Caki2 (cell line): ENCODE measurements at places on chromosomes 5 and 9. TPM values are rescaled to one million over a fixed set of nuclear protein-coding genes. Genes with fewer than 3 reads are reported as not detected.

Gene IGFBPL1
- total RNA-seq, result 2.3 and 7.6 TPM in 2 replicates

Gene OCLN
- total RNA-seq, result 1.3 TPM in 1 of 2 replicates, not detected in the other

Gene OMD
- total RNA-seq, result not detected in 2 replicates

Gene PCDHB12
- total RNA-seq, result 0.35 TPM in 1 of 2 replicates, not detected in the other

DNA sequence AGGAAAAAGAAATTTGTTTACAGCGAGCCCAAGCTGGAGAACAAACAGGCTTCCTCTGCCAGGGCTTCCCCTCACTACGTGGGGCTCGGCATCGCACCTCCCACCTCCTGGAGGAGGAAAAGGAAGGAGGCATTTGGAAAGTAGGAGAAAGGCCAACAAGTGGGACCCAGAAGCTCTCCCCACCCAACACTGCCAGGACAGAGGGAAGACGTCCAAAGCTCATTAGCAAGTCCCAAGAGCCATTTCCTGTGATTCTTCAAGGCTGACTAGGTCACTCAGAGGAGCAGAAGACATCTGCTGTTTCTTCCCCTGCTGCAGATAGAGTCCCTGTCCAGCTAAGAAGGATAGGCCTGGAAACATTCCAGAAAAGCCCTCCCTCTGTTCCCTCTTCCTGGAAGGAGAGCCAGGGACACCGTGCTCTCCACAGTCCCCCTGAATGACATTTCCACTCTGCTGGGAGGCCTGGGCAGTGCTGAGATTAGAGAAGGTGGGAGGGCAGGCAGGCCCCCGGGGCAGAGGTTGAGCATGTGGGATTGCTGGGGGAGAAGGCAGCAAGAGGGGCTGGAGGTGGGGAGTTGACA is 57.0 kb upstream of the NEURL1B start:
- DNase-seq, result no peak

DNA sequence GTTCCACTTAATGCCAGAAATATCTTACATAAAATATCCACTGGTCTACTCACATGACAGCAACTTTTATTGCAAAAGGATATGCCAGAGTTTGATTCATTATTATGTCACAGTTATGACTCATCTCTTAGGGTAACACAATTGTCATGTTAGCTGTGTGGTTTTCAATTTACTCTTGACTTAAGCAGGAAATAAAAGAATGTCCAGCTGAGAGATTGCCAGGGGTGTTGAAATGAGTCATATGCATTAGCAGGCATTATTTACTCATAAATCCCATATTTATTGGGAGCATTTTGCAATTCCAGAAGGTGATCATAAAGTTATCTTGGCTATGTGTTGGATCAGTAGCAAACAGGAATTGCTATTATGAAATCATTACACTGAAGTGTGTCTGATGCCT is 1164.6 kb upstream of the CDH18 start:
- DNase-seq, result peak; percentile 67

DNA sequence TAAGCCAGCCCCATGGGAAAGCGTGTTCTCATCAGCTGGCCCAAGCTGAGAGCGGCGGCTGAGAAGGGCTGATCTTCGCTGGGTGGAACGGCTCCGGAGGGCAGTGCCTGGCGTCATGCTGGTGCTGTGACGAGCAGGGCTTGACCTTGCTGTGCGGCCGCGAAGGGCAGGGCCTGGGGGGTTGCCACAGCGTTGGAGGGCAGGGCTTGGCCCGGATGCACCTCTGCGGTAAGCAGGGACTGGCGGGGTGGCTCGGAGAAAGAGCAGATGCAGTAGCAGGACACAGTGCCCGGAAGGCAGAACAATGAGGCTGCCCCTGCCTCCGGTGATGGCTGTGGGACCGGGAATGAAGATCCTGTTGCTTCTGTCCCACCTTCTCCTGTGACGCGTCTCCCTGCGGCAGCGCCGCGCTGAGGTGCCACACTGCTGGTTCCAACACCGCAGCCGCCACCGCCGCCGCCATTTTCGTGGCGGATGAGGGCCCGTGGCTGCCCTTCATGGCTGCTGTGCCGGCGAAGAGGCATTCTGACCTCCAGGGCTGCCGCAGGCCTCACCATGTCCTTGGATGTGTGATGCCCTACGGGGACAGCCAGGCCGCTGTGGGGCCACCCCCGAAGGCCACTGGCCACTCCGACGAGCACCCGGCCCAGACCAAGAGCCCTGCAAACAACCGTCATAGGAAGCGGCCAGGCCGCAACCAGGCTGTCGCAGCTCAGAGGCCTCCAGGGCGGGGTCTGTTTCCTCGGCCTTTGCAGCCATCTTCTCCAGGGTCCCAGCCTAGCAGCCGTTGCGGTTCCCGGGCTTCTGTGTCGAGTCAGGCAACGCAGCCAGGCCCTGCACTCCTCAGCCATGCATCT is 890.5 kb upstream of the CTNND2 start:
- DNase-seq, result no peak

- DNase-seq, result no peak
Measured at GRCh38 chr9:16680975-16681651, 189.4 kb downstream of the BNC2 start.

DNA sequence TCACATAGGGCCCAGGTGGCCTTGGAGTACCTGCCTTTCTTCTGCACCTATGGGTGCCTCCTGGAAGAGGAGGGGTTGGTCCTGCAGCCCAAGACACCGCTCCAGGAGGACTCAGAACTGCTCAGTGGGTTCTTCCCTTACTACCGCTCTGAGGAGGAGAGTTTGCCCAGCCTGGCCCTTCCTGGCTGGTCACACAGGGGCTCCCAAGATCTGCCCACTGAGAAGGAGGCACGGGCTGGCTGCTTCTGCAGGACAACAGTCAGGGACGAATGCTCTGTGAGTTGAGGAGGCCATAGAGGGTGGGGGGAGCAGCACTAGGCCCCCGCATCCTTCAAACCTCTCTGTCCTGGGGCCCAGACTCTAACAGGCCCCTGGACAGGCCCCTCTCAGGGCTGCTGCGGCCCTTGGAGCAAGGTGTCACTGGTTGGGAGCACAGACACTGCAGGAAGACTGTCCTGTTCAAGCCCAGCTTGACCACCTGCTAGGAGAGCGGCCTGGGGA is 9.9 kb upstream of the SLC25A48 start:
- no peak for DNase-seq

- DNase-seq, result no peak
Measured at GRCh38 chr5:83548581-83548980, 77.0 kb downstream of the VCAN start.

DNA sequence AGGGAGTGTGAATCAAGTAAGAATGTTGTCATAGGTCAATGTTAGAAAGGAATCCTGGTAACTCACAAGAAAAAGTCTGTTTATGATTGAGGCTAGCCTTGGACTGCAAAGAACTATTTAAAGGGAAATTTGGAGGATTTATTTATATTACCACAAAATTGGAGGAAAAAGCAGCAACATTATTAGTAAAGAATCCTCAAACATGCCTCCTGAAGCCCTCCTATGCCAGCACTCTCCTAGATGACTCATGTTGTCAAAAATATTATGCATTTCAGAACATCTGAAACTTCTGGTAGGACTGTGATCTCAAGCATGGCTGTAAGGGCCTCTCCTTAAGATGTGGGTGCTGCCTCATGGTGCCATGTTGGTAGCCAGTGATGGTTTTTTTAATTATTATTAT is 628.5 kb downstream of the CHSY3 start:
- no peak for DNase-seq
